ENCODE measurements at places on chromosomes 6 and 20.
A peak's percentile ranks its signal among the peaks of the same experiment; 100 is the strongest.

- no peak for DNase-seq
Measured at GRCh38 chr6:74167976-74168375, 472.0 kb downstream of the CD109 start.

GRCh38 chr20:18436847-18437246 lies 30.0 kb downstream of the DZANK1 start:
- DNase-seq = no peak

DNA sequence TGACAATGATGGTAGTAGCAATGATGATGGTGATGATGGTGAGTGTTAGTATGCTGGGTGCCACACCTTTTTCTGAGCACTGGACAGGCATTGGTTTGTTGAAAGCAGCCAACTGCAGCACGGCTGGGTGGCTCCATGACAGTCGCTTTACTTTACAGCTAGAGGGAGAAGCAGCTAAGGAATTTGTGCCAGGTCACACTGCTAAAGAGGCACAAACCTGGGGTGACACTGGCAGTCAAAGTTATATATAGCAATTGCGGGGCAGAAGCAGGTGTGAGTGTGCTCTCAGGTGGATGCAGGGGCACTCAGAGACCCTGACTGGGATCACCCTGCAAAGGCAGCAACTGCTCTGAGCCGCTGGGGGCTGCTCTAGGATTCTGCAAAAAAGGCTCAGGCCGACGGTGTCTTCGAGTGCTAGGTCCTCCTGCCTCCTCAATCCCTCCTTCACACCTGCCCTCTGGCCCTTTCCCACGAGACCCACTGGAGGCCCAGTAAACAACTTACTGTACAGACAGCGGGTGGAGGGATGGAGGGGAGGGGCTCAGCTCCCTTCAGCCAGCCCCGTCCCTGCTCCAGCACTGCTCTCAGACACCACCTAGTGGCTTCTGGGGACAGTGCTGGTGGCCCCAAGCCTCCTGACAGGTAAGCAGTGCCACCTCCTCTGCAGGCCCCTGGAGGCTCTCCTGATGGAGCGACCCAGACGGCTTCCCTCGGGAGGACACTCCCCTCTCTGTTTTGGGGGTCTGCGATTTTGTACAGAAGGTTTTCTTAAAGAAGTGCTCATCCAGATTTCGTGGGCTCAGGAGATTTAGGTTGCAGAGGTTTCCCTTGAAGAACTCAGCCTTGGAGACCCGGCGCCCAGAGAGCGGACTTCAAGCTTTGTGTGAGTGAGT lies 4.4 kb upstream of the RPS21 start:
- DNase-seq = peak; percentile 81

- DNase-seq = no peak
Measured at GRCh38 chr20:5434116-5434515, 117.4 kb upstream of the PROKR2 start.

DNA sequence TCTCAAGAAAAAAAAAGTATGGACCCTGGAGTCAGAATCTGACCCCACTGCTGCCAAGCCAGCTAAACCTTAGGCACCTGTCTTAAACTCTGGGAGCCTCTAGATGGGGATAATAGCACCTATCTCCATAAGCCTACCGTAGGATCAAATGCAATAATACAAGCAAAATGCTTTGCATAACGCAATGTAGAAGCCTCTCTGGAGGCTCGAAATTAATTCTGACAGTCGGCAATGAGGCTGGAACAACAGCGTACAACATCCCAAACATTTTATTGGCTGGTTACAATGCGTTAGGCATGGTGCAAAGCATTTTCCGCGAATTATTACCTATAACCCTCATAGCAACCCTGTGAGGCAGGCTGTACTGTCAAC lies 521 bp downstream of the CDK5RAP1 start:
- DNase-seq = no peak

DNA sequence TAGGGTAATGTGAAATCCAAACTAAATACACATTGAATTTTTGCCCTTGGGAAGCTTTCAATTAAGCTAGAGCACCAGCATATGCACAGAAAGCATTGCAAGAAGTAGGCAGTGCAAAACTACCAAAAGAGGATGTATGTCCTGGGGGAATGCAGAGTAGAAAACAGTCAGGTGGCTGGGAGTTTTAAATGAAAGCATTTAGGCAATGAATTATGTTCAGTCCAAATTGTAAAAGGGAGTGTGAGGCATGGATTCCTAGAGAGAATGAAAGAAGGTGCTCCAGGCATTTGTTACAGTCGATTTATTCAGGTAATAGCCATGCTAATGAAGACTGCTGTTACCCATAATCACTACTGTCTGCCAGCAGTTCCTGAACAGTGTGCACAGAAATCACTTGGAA lies 604.1 kb upstream of the POU3F2 start:
- no peak for DNase-seq

- no peak for DNase-seq
Measured at GRCh38 chr6:77650098-77650663, 2.7 kb upstream of the MEI4 start.

DNA sequence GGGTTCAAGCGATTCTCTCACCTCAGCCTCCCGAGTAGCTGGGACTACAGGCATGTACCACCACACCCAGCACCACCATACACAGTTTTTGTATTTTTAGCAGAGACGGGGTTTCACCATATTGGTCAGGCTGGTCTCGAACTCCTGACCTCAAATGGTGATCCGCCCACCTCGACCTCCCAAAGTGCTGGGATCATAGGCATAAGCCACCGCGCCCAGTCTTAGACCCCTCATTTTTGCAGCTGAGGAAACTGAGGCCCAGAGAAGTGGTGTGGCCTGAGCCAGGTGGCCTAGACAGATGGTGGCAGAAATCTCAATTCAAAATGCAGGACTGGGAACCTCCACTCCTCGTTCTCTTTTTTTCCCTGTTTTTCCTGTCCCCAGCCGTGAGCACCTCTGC lies 12.6 kb upstream of the FAM209A start:
- no peak for DNase-seq

DNA sequence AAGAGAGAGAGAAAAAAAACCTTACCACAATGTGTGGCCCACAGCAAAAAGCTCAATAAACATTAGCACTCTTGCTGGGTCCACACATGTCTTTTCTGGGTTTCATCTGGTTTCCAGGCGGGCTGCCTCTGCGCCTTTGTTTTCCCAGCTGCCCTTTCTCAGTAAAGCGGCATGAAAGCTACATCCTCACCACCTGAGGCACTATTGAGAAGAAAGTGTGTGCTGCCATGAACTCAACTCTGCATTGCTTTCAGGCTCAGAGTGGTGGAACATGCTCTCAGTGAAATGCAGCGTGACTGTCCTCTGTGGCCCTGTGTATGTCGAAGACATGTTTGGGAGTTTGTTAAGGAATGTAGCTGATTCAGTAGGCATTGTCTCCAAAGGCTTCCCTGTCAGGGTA lies 102.3 kb downstream of the LYRM2 start:
- DNase-seq = no peak
